ENCODE measurements at places on chromosomes 5 and 9. TPM values are rescaled to one million over a fixed set of nuclear protein-coding genes. Genes with fewer than 3 reads are reported as not detected.

DNA sequence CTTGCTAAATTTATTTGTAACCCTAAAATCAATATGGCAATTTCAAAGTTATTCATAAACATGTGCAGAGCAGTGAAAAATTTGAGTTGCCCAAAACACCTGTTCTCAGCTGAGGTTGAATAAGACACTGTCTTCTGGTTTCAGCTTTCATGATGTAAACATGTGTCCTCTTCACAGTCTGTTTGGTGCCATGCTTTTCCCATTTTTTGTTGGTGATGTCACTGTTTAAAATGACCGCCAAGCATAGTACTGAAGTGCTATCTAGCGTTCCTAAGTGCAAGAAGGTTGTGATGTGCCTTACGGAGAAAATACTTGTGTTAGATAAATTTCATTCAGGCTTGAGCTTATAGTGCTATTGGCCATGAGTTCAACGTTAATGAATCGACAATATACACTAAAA, 580.8 kb downstream of the ACTL7B start:
- no peak for DNase-seq

GRCh38 chr5:153523211-153523610, 32.7 kb downstream of the GRIA1 start:
- peak; percentile 51 for DNase-seq

DNA sequence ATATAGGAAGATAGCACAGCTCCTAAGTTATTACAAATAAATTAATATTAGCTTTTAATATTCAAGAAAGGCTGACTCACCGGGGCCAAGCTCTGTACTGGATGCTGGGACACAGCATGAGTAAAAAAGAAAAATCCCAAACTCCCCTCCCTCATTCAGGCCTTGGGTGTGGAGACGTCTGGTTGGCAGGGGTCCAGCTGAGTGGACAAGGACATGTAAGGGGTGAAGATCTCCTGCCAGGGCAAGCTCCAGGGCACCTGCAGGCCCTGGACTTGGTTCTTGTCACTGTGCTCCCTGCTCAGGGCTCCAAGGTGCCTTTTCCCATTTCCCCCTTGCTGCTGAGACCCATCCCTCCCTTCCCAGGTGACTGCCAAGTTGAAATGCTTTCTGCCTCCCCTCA, 388.5 kb downstream of the ENC1 start:
- no peak for DNase-seq

PCDH12 gene
- 0.18 TPM for total RNA-seq

ALDH1A1 gene
- not detected for total RNA-seq

DNA sequence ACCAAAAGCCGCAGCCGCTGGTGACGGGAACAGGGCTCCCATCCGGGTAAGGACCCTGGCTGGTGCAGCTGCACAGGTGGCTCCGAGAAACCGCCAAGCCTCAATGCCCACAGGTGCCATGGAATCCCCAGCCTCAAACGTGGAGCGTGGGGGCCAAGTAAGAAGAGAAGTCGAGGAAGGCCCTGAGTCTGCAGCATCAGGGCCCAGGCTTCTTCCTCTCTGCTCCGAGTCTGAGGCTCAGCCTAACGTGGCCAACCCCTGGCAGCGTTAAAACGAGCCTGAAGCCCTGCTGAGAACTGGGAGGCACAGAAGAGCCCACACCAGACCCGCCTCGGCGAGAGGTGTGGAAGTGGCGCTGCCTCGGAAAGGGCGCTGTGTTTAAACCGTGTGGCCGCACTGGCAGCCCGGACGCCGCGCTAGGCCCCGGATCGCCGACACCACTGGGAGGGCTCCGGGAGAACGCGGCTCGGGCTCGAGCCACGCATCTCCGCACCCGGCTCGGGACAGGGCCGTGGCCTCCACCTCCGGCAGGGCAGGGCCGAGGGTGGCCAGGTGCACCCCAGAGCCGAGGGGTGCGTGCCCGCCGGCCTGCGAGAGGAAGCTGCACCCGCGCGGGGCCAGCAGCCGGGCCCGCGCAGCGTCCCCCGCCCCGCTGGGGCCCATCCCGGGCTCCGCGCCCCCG, 730 bp downstream of the ZMYND19 start:
- DNase-seq: no peak

DNA sequence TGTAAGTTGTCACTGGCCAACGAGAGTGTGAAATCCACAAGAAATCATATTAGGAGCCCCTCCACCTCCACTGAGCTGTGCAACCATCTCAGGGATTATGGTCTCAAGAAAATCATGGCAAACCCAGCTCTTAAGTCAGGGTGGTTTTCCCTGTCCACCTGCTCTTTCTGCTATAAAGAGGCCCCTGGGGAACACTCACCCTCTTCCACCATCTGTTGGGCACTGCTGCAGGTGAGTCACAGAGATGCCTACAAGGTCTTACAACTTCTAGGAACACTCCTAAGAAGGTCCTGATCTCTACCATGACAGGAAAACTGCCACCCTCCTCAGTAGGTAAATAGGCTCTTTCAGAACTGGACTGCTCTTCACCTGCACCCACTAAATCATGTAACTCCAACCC, 61.8 kb downstream of the DRD1 start:
- DNase-seq: no peak

GRCh38 chr9:87588339-87588738, 90.7 kb downstream of the DAPK1 start:
- DNase-seq: no peak

DNA sequence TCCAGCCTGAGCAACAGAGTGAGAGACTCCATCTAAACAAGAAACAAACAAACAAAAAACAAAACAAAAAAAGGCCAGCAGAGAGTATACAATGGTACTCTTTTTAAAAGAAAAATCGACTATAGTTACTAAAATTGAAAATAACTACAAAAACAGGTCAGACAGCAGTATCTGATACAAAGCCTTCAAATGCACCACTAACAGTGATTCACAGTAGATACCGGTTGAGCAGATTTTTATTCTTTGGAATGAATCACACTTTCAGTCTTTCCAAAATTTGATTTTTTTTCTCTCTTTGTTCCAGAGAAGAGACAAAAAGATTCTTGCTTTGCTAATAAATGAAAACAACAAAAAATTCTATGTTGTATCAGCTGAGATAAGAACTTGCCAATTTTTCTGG, 36.9 kb downstream of the ROR2 start:
- no peak for DNase-seq

DNA sequence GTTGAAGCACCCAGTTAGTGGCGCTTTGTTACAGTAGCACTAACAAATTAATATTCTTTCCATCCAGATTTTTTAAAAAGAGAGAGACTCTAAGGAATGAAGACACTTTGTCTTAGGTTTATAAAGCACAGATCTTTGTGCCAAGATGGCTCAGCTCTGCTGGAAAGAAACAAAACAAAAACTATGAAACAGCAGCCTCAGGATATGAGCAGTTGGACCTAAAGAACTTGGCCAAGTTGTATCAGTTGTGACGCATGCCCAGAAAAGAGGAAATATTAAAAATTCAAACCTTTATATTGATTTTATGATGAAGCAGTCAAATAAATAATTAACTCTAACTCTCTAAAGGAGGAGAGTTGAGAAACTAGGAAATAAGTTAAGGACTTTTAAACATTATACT, 427.2 kb downstream of the SPOCK1 start:
- no peak for DNase-seq

TXNDC8 gene
- not detected for total RNA-seq

- DNase-seq: no peak
Measured at GRCh38 chr5:88677943-88678769, 204.8 kb downstream of the MEF2C start.

DNA sequence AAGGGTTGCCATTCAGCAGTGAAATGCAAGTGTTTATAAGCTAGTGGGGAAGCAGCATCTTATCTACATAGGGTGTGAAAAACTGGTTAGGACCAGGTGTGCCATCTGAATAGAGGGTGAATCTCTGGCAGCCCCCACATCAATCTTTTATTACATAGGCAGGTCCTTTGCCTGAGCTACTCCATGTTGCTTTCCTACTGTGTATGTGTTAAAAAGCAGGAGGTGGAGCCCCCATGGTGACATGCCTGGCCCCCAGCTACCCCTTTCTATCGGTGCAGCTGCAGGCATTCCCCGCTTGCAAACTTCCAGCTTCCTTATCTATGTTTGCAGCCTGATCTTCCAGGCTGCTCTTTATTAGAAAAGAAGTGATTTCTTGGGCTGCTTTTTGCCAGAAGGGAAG, 353.5 kb downstream of the SPATA31D1 start:
- DNase-seq: no peak

- peak; percentile 20 for DNase-seq
Measured at GRCh38 chr5:18314192-18314778, 680.0 kb downstream of the TAF11L14 start.

- DNase-seq: peak; percentile 19
Measured at GRCh38 chr5:159333545-159333925, 3.2 kb upstream of the IL12B start.

- DNase-seq: no peak
Measured at GRCh38 chr9:99262949-99263418, 40.9 kb downstream of the SEC61B start.

TTLL11 gene
- total RNA-seq: 2.0 TPM

- no peak for DNase-seq
Measured at GRCh38 chr5:144945503-144945902, 774.8 kb downstream of the KCTD16 start.

- DNase-seq: peak; percentile 51
Measured at GRCh38 chr5:61450493-61451279, 118.6 kb downstream of the ZSWIM6 start.

DNA sequence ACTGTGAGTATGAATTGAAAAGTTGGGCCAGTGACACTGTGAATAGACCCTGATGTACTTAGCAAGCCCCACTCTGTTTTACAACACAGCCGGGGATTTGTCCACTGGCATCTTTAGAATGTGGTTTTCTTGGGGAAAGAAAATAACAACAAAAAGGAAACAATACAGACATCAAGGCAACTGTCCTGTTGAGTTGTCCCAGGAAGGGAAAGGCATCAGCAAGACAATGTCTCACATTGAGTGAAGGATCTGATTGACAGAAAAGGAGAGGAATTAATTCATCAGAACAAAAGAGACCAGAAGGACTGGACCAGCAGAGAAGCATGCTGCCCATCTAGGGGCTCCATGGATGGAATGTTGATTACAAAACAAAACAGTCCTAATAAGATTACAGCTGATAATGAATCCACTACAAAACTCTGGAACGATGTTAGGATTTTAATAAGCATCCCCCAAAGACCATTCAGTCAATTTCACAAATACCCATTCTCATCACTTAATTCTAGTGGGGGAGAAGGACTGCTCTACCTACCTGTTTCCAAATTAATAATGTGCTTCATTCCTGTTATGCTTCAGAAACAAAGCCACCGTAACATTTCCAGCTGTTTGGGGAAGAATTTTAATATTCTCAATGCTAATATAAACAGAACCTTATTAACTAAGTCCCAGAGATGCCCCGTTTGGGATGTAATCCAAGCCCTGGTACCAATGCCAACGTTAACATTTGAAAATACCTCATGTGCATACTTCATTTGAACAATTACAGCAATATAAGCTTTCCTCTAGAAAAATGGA, 298.0 kb downstream of the SPOCK1 start:
- DNase-seq: no peak

- DNase-seq: no peak
Measured at GRCh38 chr5:66436721-66437120, 159.5 kb upstream of the MAST4 start.

PDE6A gene
- total RNA-seq: not detected

- no peak for DNase-seq
Measured at GRCh38 chr9:22112870-22113821, 104.0 kb upstream of the CDKN2B start.

DNA sequence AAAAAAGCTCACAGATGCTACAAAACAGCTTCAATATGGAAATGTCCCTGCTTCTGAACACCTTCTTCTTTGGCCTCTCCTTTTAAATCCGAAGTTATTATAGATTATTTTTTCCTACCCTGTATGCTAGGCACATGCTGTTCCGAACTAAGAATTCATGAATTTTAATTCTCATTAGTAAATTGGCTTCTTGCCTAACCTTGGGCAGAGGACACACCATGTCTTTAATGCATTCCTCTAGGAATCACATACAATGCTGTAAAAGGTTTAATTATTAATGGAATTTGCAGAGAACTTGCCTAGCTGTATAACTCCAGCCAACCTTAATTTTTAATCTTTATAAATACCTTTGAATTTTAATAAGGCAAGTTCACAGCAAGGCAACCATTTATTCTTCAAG, 234.4 kb downstream of the NTRK2 start:
- no peak for DNase-seq

SHISAL2B gene
- total RNA-seq: not detected

INSL6 gene
- not detected for total RNA-seq

DNA sequence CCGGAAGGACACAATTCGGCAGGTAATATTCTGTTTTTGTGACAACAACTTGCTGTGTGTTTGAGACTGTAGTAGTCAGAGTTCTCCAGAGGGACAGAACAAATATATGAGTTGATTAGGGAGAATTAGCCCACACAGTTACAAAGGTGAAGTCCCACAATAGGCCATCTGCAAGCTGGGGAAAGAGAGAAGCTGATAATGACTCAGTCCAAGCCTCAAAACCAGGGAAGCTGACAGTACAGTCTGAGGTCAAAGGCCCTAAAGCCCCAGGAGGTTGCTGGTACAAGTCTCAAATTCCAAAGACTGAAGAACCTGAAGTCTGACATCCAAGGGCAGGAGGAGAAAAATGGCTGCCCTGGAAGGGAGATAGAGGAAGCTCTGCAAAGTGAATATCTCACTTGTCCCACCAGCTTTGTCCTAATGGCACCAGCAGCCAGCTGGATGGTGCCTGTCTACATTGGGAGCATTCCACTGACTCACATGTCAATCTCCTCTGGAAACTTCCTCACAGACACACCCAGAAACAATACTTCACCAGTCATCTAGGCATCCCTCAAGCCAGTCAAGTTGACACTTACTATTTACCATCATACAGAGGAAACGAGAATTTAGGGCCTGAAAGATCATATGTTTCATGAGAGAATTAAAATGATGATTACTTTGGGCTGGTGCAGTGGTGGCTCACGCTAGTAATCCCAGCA, 36.3 kb upstream of the CTXN3 start:
- DNase-seq: no peak

GRCh38 chr5:96588539-96588938, 73.6 kb upstream of the CAST start:
- DNase-seq: no peak

DNA sequence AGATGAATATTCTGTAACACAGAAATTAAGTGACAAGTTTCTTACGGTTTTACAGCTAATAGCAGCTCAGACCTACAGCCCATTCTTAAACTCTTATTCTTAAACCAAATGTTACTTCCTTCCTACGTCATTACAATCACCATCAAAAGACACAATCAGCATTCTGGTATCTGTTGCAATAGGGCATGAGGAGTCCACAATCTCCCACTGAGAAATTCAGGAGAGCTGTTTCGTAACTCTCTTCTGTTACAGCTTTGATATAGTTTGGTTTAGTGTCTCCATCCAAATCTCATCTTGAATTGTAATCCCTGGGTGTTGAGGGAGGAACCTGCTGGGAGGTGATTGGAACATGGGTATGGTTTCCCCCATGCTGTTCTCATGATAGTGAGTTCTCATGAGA, 163.4 kb downstream of the GAS1 start:
- peak; percentile 90 for DNase-seq

All from IMR-90 (cell line).